HS-5 (cell line): ENCODE measurements at places on chromosomes 5 and 9.

GRCh38 chr5:177303121-177303924, at the start of the genes PRELID1 and RAB24:
PRELID1 (plus strand) TSS chr5:177303799; CDS start chr5:177303986, 187 bp downstream.
RAB24 (minus strand) TSS chr5:177303719; CDS start chr5:177303288, 431 bp downstream.
- no peak for DNase-seq

GRCh38 chr5:145830594-145830993, 4.5 kb downstream of the PRELID2 start:
- DNase-seq: no peak

- DNase-seq: no peak
These were observed 45.0 kb upstream of the TNFSF15 start for GRCh38 chr9:114850871-114851270.

GRCh38 chr5:174723979-174724483, 351 bp upstream of the MSX2 start:
- DNase-seq: no peak

DNA sequence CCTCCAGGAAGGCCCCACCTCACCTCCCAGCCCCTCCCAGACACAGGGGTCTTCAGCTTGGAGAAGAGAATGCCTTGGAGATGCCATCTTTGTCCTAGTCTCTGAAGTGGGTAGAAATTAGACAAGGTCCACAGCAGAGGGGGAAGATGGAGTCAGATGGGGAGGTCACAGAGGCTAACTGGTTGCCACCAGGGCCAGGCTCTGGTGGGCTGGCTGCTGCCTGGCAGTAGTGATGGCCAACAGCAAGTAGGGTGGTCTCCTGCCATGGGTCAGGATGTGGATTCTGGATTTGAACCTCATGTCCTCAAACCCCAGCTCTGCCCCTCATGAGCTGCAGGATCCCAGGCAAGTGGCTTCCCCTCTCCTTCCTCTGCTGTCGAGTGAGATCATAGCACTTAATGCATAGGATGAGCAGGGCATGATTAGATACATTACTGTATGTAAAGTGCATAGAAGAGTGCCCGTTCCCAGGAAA, 38.7 kb upstream of the NEK6 start:
- no peak for DNase-seq

GRCh38 chr9:1606253-1606652, 408.9 kb upstream of the SMARCA2 start:
- DNase-seq: no peak

GRCh38 chr5:141543053-141543452, 54.2 kb downstream of the PCDHGC5 start:
- no peak for DNase-seq

- DNase-seq: no peak
These were observed 232.6 kb downstream of the MED10 start for GRCh38 chr5:6145616-6146237.

DNA sequence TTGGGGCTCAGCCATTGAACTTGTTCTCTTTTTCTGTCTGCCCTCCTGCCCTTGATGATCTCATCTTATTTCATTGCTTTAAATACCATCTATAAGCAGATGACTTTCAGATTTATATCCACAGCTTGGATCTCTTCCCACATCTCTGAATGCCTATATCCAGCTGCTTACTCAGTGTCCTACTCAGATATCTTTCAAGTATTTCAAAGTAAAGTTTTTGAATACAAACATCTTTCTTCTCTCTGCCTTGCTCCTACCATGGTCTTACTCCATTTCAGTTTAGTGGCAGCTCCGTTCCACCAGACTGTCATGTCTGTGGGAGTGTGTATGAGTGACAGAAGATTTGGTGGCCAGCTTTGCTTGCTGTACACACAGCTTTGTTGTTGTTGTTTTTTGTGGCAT, 59.7 kb downstream of the ERBIN start:
- peak; percentile 74 for DNase-seq

GRCh38 chr5:78804995-78805394, 156.4 kb upstream of the LHFPL2 start:
- no peak for DNase-seq

DNA sequence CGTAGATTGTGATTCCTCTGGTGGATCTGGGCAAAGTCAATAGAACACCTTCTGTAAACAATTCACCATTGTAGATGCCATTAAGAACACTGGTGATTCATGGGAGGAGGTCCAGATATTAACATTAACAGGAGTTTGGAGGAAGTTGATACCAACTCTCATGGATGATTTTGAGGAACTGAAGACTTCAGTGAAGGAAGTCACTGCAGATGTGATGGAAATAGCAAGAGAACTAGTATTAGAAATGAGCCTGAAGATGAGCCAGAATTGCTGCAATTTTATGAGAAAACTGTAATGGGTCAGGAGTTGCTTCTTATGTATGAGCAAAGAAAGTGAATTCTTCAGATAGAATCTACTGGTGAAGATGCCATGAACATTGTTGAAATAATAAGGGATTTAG, 26.9 kb downstream of the TCERG1 start:
- no peak for DNase-seq
